Spinal cord (tissue), 10 donors: ENCODE measurements at places on chromosomes 4 and X.

- no peak for DNase-seq
Observed at GRCh38 chr4:148530114-148530513, 87.9 kb upstream of the NR3C2 start.

- no peak for DNase-seq
Observed at GRCh38 chr4:173531086-173531965, 1.3 kb upstream of the HAND2 start.

DNA sequence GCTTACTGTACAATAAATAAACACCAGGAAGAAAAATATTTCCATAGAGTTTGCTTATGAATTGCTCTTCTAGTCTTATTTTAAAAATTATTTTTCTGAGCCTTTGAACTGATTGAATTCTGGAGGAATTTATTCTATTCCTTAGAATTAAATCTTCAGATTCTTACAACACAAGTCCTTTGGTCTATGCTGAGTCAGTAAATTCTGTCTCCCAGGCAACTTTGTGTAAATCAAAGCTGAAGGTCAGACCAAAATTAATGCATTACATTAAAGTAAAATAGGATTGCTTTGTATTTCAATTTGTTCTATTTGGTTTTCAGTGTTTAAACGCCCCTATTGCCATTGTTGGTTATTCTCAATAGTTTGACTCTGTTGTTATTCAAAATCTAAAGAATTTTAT, 26.8 kb upstream of the STPG2 start:
- no peak for DNase-seq

GRCh38 chr4:23122666-23123400, 430.1 kb downstream of the GBA3 start:
- DNase-seq: no peak

DNA sequence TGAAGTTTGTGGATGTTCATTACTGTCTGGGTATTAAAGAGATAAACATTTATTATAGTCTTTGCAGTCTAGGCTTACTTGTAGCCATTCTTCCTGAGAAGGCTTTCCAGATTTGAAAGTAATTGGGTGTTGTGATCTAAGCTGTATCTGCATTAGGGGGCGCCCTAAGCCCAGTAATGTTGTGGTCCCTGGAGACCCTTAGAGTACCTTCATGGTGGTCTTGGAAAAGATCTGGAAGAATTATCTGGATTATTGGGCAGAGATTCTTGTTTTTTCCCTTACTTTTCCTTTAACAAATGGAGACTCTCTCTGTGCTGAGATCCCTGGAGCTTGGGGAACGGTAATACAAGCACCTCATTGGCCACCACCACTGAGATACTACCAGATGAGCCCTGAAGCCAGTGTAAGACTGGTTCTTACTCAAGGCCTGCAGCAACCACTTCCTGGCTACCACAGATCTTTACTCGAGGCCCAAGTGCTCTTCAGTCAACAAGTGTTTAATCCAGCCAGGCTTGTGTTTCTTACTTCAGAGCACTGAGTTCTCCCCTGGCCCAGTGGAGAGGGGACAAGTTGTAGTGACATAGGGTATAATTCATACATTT, 63.1 kb downstream of the RTL3 start:
- peak; percentile 8 for DNase-seq

- DNase-seq: no peak
Observed at GRCh38 chrX:97616883-97617530, 733.3 kb downstream of the RPA4 start.

DNA sequence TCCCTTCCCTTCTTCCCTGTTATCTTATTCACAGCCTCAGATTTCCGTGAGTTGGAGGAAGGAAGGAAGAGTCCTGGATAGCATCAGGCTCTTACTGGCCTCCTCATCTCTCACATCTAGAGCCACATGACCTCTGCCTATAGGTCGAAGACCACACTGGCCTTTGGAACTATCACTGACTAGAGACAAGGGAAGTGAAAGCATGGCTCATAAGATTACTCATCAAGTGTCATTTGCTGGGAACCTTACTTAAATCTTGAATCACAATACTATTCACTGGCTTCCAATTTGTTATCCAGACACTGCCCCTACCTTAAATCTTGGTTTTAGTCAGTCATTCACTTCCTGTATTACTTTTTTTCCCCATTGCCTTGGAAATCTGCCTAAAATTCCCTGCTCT, 61.6 kb upstream of the MTMR8 start:
- DNase-seq: no peak

GRCh38 chrX:107628662-107629539, 591 bp downstream of the PRPS1 start:
- DNase-seq: no peak

- DNase-seq: no peak
Observed at GRCh38 chrX:31397119-31397518, 325.3 kb upstream of the FTHL17 start.

GRCh38 chr4:40525752-40526598, 103.7 kb downstream of the RBM47 start:
- no peak for DNase-seq

DNA sequence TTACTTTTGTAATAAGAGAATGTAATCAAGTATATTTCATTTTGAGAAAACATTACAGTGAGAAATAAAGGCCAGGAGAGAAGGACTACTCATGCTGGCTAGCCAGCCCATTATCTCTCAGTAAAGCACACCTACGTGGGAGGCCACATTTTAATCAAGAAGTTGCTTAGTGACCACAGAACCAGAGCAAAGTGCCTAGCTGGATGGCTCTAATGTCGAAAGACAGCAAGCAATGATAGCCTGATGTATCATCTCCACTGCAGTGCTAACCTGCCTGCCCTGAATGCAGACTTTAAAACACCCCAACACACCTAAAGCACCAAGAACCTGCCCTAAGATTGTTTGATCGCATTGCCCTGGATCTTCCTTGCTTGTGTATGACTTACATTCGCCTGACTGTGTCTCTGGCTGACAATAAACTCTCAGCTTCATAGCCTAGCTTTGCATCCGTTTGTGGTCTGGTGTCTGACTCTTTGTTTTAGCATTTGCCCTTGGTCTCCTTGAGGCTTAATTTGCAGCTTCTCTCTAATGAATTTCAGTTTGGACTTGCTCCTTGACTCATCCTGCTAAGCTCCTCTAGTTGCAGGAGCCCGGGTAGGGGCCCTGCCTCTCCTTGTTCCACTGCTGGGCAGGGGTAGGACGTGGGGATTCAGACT, 31.4 kb upstream of the SOWAHD start:
- DNase-seq: no peak

- no peak for DNase-seq
Observed at GRCh38 chr4:174154215-174154854, 129.1 kb downstream of the FBXO8 start.

- no peak for DNase-seq
Observed at GRCh38 chrX:112670977-112671376, 8.8 kb downstream of the LHFPL1 start.

- DNase-seq: no peak
Observed at GRCh38 chrX:6738518-6739470, 203.9 kb upstream of the VCX3A start.

GRCh38 chr4:113159942-113160545, 110.6 kb downstream of the ANK2 start:
- no peak for DNase-seq

DNA sequence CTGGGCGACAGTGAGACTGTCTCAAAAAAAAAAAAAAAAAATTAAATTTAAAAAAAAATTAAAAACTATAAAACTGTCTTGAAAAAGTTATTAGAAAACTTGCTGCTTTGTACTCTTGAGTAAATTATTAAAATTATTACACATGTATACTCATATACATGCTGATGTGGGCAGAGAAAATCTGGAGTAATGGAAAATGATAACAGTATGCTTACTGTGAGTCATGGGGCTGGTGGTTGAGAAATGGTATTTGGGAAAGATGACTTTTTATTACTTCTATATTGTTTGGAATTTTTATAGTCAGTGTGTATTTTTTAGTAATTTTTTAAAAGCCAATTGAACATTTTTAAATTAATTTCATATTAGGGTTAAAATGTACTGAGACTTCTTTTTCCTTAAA, 7.5 kb downstream of the YY2 start:
- DNase-seq: no peak

- DNase-seq: no peak
Observed at GRCh38 chr4:95155759-95156451, 392.9 kb downstream of the UNC5C start.
